Aorta (tissue), 5 donors: ENCODE measurements at places on chromosomes 7 and 10. TPM values are rescaled to one million over a fixed set of nuclear protein-coding genes. Genes with fewer than 3 reads are reported as not detected.

The WNT8B gene
- total RNA-seq: not detected

The NPC1L1 gene
- total RNA-seq: 0.39 TPM

- no peak for DNase-seq
These were observed 711.3 kb downstream of the GRM8 start for GRCh38 chr7:126541406-126541805.

DNA sequence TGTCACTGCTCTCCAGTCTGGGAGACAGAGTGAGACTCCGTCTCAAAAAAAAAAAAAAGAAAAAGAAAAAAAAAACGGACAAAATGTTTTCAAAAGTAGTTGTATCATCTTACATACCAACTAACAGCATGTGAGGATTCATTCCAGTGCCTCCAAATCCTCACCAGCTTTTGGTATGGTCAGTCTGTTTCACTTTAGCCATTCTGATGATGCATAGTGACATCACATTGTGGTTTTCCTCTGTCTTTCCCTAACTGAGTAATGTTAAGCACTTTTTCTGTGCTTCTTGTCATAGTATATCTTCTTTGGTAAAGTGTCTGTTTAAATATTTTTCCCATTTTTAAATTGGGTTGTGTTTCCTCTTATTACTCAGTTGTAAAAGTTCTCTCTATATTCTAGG is 251.4 kb upstream of the CTBP2 start:
- DNase-seq: no peak

The OR2A1 gene
- 0.16 TPM for total RNA-seq

GRCh38 chr7:50497068-50497642 is 47.0 kb upstream of the FIGNL1 start:
- no peak for DNase-seq

GRCh38 chr7:11327633-11328032 is 354.0 kb downstream of the PHF14 start:
- no peak for DNase-seq

GRCh38 chr7:135976312-135977006 is 700 bp downstream of the MTPN start:
- no peak for DNase-seq

The GBX1 gene
- total RNA-seq: not detected

- no peak for DNase-seq
These were observed 33.9 kb downstream of the MALSU1 start for GRCh38 chr7:23332910-23333612.

GRCh38 chr7:157926521-157927150 is 589.8 kb downstream of the DNAJB6 start:
- DNase-seq: peak; percentile 34
